GM18507 (cell line): ENCODE measurements at places on chromosomes 4 and X.

DNA sequence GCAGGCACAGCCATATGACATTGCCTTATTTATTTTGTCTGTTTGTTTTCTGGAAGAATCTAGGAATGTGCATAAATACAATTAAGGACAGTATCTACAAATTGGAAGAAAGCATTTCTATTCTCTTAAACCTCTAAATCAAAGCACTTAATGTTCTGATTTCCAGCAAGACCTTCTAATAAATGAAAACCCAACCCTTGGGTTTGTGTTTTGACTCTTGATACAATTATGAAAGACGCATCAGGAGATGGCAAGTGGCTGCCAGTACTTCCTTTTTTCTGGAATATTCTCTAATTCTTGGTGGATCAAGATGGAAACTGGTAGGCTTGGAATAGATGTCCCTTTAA, 437 bp upstream of the CPE start:
- DNase-seq: no peak

DNA sequence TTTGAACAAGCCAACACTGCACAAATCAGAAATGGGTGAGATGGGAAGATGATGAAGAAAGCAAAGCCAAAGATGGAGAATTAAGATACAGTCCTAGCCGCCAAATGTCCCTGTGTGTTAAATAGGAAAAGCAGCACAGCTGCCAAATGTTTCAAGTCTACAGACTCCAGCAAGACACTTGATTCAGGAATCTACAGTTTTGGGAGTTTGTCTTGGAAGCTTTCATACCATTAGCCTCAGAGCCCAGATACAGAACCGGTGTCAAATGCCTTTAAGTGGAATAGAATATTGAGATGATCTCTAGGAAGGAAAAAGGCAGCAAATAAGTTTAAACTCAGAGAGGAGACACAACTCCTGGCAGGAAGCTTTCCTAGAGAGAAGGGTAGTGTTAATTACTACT, 30.3 kb downstream of the OPHN1 start:
- DNase-seq: no peak

DNA sequence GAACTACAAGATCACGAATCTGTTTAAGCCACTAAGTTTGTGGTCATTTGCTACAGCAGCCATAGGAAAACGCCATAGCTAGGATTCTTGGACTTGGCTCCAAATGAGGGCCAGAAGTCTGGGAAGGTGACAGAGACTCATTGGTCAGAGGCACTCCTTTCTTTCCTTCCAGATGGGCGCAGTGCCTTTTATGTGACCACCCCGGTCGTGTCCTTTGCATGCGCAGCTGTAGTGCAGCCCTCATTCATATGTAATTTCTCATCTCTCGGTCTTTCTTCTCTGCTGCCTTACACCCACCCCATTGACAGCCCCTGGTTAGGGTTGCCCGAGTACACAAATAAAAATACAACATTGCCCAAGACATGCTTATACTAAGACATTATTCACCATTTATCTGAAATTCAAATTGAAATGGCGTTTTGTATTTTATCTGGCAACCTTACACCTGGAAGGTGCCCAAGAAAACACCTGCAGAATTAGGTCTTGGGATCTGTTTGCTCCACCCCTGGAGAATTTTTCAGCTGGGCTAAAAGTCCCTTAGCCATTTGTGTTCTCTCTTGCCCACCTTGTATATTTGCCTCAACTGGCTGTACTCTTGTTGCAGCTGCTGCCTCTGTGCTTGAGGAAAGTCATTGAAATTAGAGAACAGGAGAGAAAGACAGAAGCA, 21.9 kb downstream of the CCKAR start:
- no peak for DNase-seq

GRCh38 chr4:171142639-171143038, 670.6 kb upstream of the GALNTL6 start:
- no peak for DNase-seq

DNA sequence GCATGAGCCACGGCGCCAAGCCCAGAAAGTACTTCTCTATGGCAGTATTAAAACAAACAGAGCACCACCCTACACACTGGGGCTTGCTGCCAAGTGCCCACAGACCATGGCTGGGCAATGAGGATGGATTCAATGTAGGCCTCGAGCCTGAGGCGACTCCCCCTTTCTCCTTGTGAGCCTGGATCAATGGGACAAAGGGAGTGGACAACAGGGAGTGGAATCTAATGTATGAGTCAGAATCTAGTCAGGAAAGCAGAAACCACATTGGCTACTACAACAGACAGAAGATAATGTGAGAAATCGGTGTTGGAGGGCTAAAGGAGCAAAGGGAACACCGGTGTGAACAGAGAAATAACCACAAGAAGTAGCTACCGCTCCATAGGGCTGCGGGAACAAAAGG, 37.7 kb upstream of the OCIAD2 start:
- no peak for DNase-seq

GRCh38 chr4:17447056-17447455, 64.8 kb downstream of the QDPR start:
- no peak for DNase-seq

DNA sequence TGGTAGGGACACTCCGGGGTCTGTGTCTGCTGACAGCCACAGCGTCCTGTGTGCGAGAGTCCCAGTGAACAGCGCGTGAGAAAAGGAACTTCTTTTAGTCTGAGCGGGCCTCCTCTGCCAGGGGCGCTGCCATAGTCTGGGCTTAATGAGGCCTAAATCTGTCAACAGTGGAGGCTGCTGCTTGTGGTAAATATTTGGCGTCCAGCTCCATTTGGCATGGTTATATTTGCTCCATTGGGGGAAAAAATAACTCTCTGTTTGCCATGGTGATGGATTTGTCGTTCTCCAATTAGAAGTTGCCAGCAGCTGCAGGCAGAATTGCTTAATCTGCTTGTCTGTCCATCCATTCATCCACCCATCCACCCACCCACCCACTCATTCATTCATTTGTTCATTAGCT, 71.4 kb upstream of the PSAPL1 start:
- DNase-seq: no peak

- DNase-seq: no peak
These were observed 51.2 kb upstream of the HCCS start for GRCh38 chrX:11059933-11060332.

DNA sequence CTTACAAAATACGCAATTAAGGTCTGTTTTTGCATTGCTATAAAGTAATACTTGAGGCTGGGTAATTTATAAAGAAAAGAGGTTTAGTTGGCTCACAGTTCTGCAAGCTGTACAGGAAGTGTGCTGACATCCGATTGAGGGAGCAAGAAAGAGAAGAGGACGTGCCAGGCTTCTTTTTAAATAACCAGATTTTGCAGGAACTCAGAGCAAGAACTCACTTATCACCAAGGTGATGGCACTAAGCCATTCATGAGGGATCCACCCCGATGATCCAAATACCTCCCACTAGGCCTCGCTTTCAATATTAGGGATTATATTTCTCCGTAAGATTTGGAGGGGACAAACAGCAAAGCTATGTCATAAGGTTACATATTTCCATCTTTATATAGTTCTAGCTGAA, 456.7 kb downstream of the GLUD2 start:
- DNase-seq: no peak

DNA sequence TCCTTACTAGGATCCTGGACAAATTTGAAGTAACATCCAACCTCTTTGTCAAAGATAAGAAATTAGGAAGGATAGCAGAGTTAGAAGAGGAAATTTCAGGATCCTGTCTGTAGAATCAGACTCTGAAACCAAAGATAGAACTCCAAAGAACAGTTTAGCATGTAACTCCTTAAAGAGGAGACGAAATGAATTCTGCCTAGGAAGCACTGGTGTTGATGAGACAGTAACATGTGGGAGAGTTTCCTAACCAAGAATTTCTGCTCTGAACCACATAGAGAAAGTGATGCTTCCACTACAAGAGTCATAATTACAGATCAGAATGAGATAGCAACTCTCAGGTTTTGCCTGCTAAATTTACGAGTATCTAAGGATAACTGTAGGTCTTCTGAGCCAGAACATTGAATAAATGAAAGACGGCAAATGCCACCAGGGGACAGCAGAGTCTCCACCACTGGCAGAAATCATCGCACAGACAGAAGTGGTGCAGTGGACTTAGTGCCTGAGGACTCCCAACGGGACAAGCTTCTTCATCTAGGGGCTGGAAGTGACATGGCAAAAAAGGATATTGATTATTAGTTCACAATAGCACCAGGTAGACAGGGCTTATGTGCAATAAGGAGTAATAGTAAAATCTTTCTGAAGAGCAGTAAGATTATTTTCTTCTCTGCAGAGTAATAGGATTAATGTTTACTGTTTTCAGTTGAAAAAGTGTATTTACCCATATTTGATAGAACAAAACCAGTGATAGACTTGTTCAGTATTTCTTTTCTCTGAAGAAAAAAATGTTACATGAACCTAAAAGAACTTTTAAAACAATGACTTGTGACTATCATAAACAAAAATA, 6.7 kb upstream of the PPID start:
- peak; percentile 29 for DNase-seq

- no peak for DNase-seq
These were observed 178.4 kb upstream of the NWD2 start for GRCh38 chr4:37066159-37066558.

GRCh38 chrX:68175562-68175961, 257.7 kb downstream of the OPHN1 start:
- DNase-seq: no peak

DNA sequence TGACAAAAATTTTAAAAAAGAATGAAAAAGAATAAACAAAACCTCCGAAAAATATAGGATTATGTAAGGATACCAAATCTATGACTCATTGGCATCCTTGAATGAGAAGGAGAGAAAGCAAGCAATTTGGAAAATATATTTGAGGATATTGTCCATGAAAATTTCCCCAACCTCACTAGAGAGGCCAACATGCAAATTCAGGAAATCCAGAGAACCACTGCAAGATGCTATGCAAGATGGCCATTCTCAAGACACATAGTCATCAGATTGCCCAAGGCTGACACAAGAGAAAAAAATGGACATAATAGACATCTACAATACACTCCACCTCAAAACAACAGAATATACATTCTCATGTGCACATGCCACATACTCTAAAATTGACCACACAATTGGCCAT, 135.9 kb upstream of the SPANXB1 start:
- no peak for DNase-seq

DNA sequence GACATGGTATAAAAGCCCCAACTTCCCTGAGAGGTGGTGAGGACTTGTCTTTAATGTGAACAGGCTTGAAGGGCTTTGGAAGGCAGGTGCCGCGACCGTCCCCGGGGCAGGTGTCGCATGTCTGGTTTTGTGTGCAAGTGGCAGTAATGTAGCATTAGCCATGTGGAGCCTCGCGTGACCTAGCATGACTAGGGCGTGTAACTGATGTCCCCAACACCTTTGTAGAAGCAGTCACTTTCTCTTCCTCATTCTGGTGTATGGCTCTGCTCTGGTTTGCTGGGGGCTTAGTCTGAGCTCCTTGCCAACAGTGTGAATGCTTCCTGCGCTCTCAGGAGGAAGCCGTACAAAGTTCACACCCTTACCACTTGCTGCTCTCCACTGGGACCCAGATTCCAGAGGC, 145.7 kb downstream of the AMMECR1 start:
- DNase-seq: peak; percentile 38

DNA sequence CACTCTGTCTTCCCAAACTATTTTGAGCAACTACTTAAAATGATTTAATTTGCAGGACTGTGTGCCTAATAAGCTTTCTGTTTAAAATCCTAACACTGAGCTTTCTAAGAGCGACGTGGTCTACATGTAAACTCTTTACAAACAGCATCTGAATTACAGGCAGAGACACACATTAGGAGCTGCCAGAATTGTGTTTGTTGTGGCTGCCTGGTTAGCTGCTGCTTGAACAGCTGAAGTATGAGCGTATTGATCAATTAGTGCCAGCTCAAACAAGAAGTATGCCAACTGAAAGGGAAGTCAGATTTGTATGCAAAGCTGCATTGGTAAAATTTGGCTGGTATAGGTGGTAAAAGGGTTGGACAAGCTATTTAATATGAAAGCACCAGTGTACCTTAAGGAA, 384.4 kb downstream of the PCDH7 start:
- no peak for DNase-seq

GRCh38 chr4:156144961-156145360, 191.3 kb upstream of the CTSO start:
- no peak for DNase-seq

DNA sequence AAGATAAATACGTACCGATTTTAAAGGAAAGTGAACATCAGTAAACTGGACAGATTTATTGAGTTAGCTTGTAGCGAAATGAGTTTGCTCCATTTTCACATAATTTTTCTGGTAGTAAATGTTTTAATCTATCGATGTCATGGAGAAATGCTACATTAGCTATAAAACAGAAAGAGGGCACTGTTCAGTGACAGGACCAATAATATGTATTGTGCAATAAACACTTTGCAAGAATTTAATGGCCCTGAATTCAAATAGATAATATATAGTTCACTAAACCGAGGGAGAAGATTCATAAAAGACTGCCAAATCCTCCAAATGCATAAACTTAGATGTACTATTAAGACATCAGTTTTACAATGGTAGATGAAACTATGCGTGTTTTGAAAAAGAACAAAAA, 516.3 kb downstream of the ADGRL3 start:
- DNase-seq: no peak

DNA sequence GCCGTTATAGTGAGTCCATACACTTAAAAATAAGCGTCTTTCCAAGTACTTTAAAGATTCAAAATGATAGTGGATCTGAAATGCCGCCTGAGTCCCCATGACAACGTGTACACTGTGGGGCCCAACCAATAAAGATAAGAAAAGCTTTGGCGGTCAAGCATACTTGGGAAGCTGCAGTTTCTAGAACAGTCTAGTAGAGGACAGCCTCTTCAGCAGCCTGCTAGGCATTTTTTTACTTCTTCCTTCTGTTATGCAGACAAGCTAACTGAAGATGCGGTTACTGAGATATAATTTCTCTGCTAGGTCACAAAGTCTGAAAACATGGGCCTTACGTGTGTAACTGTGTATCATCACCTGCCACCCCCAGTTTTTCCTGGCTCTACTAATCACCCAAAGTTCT, 402 bp upstream of the UPRT start:
- no peak for DNase-seq

GRCh38 chr4:139514382-139515059, 41.5 kb downstream of the SETD7 start:
- DNase-seq: no peak

- DNase-seq: no peak
These were observed 14.0 kb downstream of the BBS12 start for GRCh38 chr4:122746485-122746965.

DNA sequence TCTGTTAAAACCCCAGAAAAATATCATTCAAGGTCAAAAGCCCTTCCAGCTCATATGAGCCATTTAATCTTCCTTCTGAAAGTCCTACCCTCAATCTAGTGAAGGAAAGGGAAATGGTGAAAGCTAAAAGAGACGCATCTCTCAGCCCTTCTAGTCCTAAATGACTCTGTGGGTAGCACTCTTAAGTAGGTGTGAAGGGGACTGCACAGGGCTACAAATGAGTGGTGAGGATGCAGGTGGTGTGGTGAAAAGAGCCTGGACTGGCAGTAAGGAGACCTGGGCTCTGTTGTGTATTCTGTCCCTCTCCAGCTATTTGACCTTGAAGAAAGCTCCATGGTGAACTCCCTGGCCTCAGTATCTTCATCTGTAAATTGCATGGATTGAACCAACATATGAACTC, 671.8 kb upstream of the DIPK2B start:
- no peak for DNase-seq

GRCh38 chr4:7815981-7816380, 123.7 kb downstream of the AFAP1 start:
- no peak for DNase-seq
